Stimulated activated CD8-positive, alpha-beta memory T cell treated with anti-CD3 and anti-CD28 coated beads, Interleukin-12 subunit alpha, Interleukin-12 subunit beta, amount 100 ng/mL, for 4 hours (primary cell): ENCODE measurements at places on chromosomes 7 and 10.

GRCh38 chr7:28516390-28517172 is 104.3 kb downstream of the CREB5 start:
- DNase-seq, result no peak

DNA sequence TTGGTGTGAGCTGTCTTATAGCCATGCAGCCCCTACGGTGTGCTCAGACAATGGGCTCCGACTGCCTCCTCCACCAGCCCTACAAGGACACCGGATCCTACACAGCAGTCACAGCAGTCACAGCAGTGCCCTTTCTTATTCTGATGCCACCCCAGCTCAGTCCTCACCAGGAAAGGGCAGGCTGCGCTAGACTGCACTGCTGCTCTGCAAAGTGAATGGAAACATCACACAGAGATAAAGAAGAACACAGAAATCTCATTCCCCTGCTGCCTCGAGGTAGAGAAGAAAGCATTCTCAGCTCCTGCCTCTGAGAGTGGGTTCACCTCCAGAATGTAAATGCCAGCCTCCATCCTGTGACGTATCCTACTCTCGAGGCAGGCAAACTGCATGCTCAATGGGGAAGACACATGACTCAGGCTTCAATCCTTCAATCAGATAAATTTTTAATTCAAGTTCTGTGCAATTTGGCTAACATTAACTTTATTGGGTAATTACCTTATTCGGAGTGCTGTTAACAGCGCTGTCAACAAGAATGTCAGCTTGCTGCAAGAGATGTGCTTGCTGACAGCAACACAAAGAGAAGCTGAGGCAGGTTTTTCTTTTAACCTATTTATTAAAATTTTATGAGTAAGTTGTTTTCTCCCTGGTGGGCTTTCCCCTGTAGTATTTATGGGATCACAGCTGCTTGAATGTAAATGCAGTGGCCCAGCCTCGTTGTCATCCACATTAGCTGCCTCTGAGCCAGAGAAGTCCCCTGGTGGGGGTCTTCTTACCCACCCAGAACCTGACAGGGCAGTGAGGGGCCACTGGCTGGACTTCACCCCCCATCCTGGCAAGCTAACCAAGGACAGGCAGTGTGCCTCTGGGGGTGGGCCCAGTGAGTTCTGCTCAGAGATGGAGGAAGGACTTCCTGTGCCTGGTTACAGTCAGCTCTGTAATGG is 241.3 kb upstream of the KMT2E start:
- DNase-seq, result no peak

DNA sequence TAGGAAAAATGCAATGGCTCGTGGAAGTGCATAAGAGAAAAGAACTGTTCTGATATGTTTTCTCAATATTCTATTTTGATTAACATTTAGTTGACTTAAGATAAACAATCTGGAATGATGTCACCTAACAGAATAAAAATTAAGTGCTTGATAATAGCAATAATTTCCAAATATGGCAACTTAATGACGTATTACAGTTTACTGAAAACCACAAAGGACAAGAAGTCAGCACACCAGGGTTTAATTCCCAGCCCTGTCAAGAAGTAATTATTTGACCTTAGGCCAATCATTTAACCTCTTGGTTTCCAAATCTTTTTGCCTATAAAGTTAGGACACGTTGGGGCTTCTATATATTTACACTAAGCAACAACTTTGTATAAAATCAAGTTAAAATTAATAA is 95.7 kb downstream of the CABCOCO1 start:
- DNase-seq, result no peak

DNA sequence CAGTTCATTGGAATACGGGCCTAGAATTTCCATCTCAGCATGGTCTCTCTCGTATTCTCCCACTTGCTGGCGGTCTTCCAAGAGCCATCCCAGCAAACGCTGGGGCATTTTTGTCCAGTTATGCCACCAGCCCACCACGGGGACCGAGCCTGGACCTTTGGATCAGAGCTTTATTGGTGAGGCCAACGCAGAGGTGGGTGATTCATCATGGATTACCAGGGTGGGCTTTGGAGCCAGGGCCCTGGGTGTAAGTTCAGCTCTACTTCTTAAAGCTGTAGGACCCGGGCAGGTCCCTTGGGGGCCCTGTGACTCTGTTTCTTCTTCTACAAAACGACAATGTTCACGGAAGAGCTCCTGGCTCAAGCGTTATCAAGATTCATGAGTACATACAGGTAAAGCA is 22.7 kb upstream of the PITRM1 start:
- DNase-seq, result no peak

GRCh38 chr10:6486309-6486708 is 93.8 kb downstream of the PRKCQ start:
- no peak for DNase-seq

- no peak for DNase-seq
These were observed 169.1 kb upstream of the MEOX2 start for GRCh38 chr7:15855525-15856109.

DNA sequence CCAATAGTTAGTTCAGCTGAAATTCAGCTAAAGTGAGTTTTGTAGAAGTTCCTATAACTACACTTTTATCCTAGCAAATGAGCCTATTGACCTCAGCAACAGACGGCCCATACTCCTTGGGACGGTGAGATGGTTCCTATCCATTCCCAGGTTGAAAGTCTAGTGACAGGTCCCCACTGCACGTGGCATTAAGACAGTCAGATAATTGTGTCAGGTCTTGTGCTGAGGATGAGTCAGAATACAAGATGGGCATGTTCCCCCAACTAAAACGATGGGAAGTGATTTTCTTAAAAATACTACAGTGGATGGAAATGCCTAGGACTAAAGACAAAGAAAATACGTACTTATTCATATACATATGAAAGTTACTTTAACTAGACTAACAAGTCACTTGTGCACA is 2.1 kb downstream of the CAV1 start:
- no peak for DNase-seq

DNA sequence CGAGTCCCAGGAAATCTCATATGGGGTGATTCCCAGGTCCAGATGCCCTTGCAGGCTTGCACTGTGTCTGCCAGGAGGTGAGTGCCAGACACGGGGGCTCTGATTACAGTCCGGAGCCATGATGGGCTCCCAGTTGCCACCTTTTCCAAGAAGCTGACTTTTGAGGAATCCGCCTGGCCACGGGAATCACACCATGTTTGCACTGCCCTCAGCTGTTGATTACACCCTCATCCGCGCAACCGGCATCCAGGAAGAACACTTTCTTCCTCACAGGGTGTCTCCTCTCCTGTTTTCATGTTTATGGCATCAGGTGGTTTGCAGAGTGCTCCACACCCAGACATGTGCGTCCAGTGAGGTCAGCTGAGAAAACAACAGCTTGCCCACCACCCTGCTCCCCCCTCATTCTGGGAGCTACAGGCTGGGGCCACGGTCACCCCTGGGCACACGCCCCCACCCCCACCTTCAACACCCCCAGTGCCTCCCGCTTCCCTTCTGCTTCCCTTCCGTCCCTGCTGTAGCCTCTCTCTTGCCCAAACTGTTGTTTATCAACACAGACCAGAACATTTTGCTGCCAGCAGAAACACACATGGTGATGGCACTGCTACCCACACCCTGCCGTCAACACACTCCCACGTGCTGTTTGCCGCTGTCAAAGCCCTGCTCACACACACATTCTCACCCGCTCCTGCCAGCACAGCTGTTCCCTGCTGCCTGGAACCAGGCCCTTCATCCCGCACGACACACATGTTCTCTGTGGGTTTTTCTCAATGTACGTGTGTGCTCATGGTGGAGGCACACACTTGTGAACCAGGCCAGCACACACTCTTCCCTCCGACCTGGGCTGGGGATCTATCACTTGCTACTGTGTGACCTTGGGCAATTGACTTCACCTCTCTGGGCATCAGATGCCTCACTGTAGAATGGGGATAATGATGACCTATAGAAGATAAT is 35.8 kb downstream of the DDIT4 start:
- no peak for DNase-seq

GRCh38 chr7:28479507-28479947 is 67.2 kb downstream of the CREB5 start:
- DNase-seq, result no peak

GRCh38 chr10:71382757-71383156 is 14.0 kb upstream of the CDH23 start:
- no peak for DNase-seq

DNA sequence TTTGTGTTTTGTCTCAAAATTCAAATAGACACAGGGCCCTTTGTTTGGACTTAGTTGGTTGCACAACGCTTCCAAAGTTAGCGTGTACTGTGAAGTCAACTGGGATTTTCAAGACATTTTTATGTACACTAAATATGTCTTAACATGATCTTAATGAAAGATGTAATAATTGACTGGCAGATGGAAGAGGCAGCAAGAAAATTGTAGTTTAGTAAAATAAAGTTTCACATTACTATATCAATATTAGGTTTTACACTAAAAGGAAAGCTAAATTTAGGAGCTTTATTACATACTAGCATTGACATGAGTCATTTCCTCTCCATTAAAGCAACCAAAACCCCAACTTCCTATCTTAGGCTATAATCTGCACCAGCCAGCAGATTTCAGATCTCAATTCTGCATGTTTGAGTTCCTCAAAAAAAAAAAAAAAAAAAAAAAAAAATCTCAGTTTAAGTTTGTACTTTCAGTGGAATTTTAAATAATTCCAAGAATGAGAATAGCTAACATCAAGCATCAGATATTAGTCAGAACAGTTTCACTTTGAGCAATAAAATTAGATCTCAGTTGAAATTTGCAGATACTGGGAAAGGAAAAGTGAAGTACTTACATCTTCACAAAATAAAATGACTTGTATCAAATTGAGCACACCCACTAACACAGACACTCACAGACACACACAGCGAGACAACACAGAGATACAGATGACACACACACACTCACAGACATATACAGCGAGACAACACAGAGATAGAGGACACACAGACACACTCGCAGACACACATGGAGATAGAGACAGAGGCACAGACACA is 346.6 kb upstream of the KLF6 start:
- no peak for DNase-seq

DNA sequence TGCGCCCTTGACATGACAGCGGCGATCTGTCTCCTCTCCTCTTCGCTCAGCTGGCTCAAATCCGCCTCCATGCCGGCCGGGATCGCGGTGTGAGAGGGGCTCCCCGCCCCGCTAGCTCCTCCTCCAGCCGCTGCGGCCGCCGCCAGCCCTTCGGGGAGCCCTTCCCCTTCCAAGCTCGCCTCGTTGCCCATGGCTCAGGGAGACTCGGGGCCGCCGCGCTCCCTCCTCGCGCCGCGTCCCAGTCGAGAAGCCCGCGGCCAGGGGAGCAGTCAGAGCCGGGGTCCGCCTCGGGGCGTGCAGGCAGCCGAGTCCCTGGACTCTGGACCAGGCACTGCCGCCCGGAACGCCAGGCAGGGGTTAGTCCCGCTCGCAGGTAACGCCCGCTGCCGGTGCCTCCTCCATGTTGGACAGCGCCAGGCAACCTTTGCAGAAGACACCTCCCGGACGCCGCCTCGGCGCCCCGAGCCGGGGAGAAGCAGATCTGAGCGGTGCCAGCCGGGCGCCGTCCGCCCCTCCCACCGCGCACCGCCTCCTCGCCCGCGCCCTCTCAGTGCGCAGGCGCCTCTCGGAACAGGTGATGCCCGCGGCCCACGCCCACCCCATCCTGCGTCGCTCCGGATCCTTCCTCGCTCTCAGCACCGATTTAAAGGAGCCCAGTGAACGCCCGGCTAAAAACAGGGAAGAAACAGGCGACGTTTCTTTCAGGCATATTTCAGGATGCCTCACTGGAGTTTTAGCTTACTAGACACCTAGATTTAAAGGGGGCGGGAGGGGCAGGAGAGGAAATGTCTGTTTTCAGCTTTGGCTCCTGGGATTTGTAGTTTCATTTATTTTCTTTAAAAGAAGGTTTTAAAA is at the start of gene PCLO:
TSS of gene PCLO (minus strand) at position 483 of the 855 bp plus-strand sequence. CDS start at position 191, 292 bp downstream.
- peak; percentile 9 for DNase-seq

- DNase-seq, result no peak
These were observed 464 bp downstream of the DENND2A start for GRCh38 chr7:140640060-140640637.

- no peak for DNase-seq
These were observed 240.9 kb upstream of the PTER start for GRCh38 chr10:16195894-16196293.

DNA sequence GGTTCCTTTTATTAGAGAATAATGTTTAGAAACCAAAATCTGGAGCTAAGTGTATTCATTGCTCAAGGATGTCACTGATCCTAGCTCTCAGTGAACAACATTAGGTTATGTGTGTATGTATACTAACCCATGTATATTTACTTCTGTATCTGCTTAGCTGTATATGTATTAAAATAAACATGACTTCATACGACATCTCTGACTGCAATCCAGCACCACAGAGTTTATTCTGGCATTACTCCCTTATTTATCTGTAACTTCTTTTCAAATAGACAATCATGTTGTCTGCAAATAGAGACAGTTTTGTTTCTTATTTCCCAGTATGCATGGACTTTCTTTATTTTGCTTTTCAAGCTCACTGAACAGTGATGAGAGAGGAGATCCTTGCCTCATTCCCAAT is 441.0 kb upstream of the NFE2L3 start:
- DNase-seq, result no peak

- DNase-seq, result no peak
These were observed 171.2 kb downstream of the PRKAG2 start for GRCh38 chr7:151705636-151706276.

GRCh38 chr10:110710621-110711020 is 66.5 kb downstream of the RBM20 start:
- DNase-seq, result no peak

DNA sequence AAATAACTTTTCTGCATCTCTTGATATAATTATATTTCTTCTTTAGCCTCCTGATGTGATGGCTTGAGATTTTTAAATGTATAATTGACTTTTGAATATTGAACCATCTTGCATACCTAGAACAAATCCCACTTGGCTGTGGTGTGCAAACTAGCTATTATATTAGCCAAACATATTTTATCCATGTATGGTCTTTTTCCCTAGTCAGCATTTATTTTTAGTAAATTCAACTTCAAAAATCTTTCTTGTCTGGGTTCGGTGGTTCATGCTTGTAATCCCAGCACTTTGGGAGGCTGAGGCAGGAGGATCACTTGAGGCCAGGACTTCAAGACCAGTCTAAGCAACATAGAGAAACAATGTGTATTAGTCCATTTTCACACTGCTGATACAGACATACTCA is 386.6 kb upstream of the VWC2 start:
- no peak for DNase-seq

DNA sequence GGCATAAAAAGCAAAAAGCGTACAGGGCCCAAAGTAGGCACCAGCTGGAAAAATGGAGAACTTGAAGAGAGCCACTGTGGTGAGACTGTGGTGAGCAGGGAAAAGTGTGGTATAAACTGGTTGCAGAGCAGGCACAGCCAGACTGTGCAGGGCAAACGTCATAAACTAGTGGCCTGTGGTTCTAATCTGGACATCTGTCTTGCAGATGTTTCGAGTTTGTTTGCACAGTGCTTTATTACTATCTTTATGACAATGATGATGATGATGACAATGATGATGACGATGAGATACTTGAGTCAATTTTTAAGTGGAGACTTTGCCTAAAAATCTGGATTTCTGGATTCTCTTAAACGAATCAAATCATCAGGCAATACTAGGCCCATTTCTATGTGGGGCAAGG is 45.7 kb downstream of the SEMA3C start:
- DNase-seq, result no peak

DNA sequence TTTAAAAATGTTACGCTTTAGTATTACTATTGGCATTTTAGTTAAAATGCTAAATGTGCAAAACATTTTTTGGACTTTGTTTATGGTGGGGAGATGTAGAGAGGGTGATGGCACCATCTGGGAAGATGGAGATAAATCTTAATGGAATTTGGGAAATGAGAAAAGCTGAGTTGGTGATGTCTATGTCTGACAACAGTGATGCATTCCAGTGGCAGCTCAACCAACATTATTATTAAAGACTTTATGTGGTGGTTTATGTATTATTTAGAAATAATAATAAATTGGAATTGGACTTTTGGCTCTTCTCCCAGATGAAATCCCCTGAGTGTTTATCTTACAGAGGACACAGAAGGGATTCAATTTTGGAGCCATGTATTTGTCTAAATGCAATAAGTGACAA is 77.6 kb downstream of the SEC23IP start:
- no peak for DNase-seq
